T-helper 17 cell (primary cell): ENCODE measurements at places on chromosomes 1 and 21.

- no peak for DNase-seq
- no peaks in the 10 kb centered on the region for H3K4me1 ChIP-seq
- H3K4me3 ChIP-seq = no peak overlapping the region
Observed at GRCh38 chr1:80594013-80594412, 1206.7 kb upstream of the ADGRL2 start.

GRCh38 chr1:232983817-232984567, 33.6 kb downstream of the NTPCR start:
- H3K4me3 ChIP-seq = no peak overlapping the region
- peaks cover 5% of the 10 kb centered on the region for H3K36me3 ChIP-seq
- no peak for DNase-seq
- H3K27me3 ChIP-seq = no peaks in the 10 kb centered on the region
- peaks cover 3% of the 10 kb centered on the region for H3K4me1 ChIP-seq

DNA sequence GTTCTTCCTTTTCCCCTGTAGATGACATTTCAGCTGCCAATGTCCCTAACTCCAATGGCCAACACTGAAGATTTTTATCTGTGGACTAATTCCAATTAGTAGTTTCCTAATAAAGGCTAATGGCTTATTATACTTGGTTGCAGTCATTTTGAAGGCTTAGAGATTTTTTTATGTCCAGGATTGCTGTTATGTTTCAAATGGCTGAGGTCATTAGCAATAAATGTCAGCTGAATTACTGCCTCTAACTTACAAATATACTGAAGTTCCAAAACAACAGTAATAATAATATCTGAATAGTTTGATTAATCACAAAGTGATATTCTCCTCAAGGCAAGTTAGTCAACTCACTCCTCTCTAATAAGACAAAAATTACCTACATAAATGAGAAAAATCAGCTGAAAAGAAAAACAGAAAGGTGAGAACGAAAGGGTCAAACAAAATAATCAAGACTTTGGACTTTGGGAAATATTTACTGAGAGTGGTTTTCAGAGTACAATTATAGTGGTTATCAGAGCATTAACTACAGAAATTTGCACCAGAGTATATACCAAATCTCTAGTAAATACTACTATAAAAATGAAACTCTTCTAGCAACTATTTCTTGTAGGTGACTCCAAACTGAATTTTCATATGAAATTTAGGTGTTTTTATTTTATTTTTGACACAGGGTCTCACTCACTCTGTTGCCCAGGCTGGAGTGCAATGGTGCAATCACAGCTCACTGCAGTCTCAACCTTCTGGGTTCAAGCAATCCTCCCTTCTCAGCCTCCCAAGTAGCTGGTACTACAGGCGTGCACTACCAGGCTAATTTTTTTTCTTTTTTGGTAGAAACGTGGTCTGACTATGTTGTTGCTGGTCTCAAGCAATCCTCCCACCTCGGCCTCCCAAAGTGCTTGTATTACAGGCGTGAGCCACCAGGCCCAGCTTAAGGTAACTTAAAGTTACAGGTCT, 3.5 kb downstream of the ZZZ3 start:
- H3K4me3 ChIP-seq = no peak overlapping the region
- H3K27me3 ChIP-seq = no peaks in the 10 kb centered on the region
- no peak for DNase-seq
- peak overlapping the region; percentile 37 for H3K27ac ChIP-seq

- no peak for DNase-seq
- H3K36me3 ChIP-seq = peaks cover 5% of the 10 kb centered on the region
- peaks cover 63% of the 10 kb centered on the region for H3K4me1 ChIP-seq
Observed at GRCh38 chr1:8389958-8390535, 72.1 kb downstream of the SLC45A1 start.

- DNase-seq = no peak
- H3K27me3 ChIP-seq = peaks cover 97% of the 10 kb centered on the region
- H3K4me3 ChIP-seq = no peak overlapping the region
Observed at GRCh38 chr1:203121186-203122015, 6.1 kb upstream of the ADORA1 start.

DNA sequence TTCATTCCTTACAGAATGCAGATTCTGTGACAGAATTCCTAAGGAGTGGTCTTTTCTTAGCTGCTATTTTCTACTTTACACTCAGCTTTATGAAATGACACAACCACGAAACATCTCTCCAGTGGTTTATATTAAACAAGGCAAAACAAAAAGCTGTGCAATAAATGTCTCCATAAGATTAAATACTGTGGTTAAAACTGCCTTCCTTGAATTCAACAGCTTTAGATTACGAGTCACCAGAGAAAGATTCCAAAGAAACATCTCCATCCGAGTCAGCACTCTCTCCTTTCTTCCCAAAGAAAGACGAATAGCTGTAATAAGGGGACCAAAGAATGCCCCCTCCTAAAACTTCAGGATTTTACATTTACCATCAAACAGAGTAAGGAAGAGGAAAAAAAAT, 4.6 kb upstream of the C1orf87 start:
- peaks cover 2% of the 10 kb centered on the region for H3K4me1 ChIP-seq
- no peak for DNase-seq
- peaks cover 47% of the 10 kb centered on the region for H3K27me3 ChIP-seq
- H3K36me3 ChIP-seq = no peaks in the 10 kb centered on the region

- H3K36me3 ChIP-seq = no peaks in the 10 kb centered on the region
- H3K27ac ChIP-seq = no peak overlapping the region
- no peaks in the 10 kb centered on the region for H3K4me1 ChIP-seq
- H3K4me3 ChIP-seq = no peak overlapping the region
- no peak for DNase-seq
Observed at GRCh38 chr1:73909043-73909562, 288.9 kb downstream of the LRRIQ3 start.

DNA sequence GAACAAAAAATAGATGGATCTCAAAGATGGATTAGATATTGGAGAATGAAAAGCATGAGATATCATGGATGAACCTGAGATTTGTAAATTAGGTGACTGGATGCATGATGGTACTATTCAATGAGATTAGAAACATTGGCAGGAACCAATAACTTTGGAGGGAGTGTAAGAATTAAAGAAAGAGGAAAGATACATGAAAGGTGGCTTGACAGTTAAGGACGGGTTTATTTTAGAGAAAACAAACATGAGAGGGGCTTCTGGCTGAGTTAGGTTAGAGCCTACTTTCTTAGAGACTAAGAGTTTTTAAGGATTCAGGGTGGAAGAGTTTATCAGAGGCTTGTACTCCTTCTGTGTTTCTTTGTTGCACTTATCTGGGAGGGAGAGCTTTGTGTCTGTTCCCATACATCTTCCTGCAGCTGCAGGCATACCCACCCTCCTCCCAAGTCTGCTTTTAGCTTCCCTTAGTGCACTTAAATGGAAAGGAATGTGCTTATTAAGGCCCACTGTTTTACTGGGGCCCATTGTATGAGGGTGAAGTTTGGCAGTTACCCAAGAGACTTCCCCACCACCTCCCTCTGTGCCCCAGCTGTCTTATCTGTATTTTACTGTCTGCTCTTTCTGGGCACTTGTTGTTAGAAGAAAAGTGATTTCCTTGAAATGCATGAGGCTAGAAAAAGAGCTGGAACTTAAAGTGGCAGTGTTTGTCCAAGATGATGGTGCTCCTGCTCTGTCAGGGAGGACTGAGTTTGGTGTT, 26.1 kb upstream of the CR2 start:
- peaks cover 39% of the 10 kb centered on the region for H3K27me3 ChIP-seq
- H3K36me3 ChIP-seq = peaks cover 10% of the 10 kb centered on the region
- no peak overlapping the region for H3K27ac ChIP-seq
- no peak overlapping the region for H3K4me3 ChIP-seq
- H3K4me1 ChIP-seq = no peaks in the 10 kb centered on the region
- no peak for DNase-seq

DNA sequence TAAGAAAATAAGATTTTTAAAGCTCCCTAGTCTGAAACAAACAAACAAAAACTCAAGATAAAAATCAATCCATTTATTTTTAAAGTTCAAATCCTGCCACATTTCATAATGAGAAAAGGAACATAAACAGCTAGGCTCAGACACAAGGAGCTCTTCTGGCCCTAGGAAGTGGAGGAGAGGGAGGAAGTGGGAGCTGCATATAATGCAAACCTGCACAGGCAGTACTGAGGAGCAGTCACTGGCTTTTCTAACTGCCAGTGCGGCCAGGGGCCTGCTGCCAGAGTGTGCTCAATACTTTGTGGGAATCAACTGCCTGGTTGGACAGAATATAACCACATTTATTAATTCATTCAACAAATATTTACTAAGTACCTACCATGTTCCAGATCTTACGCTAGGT, 139.8 kb upstream of the SPATA6 start:
- no peak overlapping the region for H3K4me3 ChIP-seq
- H3K27ac ChIP-seq = no peak overlapping the region
- peaks cover 11% of the 10 kb centered on the region for H3K27me3 ChIP-seq
- no peak for DNase-seq
- H3K4me1 ChIP-seq = no peaks in the 10 kb centered on the region

GRCh38 chr1:68230484-68230802, 1.9 kb downstream of the WLS start:
- DNase-seq = no peak
- H3K27ac ChIP-seq = no peak overlapping the region
- H3K4me3 ChIP-seq = peak overlapping the region; percentile 58
- peaks cover 4% of the 10 kb centered on the region for H3K4me1 ChIP-seq
- peaks cover 55% of the 10 kb centered on the region for H3K27me3 ChIP-seq

- peaks cover 11% of the 10 kb centered on the region for H3K36me3 ChIP-seq
- H3K27ac ChIP-seq = no peak overlapping the region
- DNase-seq = no peak
- H3K27me3 ChIP-seq = no peaks in the 10 kb centered on the region
Observed at GRCh38 chr1:112911506-112912220, 44.3 kb downstream of the SLC16A1 start.

- H3K27me3 ChIP-seq = peaks cover 38% of the 10 kb centered on the region
- no peak for DNase-seq
- H3K27ac ChIP-seq = no peak overlapping the region
Observed at GRCh38 chr1:41438711-41439110, 45.8 kb downstream of the EDN2 start.

DNA sequence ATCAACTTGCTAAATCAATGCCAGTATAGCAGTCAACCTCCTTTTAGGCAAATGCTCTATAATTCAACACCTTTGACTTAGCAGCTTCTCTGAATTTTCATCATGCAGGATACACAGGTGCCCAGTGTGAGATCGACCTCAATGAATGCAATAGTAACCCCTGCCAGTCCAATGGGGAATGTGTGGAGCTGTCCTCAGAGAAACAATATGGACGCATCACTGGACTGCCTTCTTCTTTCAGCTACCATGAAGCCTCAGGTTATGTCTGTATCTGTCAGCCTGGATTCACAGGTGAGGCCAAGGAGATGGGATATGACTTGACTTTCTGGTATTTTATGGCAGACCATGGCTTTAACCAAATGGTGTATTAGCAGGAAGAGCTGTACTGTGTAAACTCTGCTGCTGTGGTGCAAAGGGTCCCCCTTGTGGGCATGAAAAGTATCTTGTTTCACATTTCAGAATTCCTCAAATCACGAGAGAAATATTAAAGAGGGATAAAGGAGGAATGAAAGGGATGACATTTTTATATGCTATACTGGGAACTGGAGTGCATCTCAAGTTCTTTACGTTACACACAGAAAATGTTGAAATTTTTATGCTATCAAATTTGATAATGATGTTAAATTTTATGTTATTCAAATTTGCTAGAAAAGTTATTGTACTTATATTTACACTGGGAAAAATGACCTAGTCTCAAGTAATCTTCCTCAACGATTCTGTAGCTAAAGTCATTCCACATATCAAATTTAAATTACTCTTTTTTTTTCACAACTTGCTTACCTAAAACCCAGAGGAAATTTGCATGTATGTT, 88.9 kb downstream of the CRB1 start:
- DNase-seq = no peak
- H3K36me3 ChIP-seq = no peaks in the 10 kb centered on the region
- peaks cover 2% of the 10 kb centered on the region for H3K4me1 ChIP-seq
- H3K4me3 ChIP-seq = no peak overlapping the region
- H3K27ac ChIP-seq = no peak overlapping the region

DNA sequence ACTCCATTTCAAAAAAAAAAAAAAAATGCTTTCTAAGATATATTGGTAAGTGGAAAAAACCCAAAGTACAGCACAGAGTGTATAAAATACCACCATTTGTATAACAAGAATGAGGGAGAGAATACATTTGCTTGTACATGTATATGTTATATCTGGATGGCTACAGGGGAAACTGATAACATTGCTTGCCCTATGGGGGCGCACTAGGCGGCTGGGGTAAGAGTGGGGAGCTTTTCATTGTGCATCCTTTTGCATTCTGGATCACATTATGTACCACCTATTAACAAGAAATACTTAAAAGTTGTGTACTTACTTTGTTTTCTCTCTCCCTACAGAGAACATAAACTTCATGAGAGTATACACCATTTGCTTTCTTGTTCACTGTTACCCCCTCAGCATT, 28.6 kb upstream of the OPRD1 start:
- H3K27ac ChIP-seq = no peak overlapping the region
- peaks cover 9% of the 10 kb centered on the region for H3K27me3 ChIP-seq
- peaks cover 19% of the 10 kb centered on the region for H3K4me1 ChIP-seq
- DNase-seq = no peak
- peaks cover under 1% of the 10 kb centered on the region for H3K36me3 ChIP-seq

DNA sequence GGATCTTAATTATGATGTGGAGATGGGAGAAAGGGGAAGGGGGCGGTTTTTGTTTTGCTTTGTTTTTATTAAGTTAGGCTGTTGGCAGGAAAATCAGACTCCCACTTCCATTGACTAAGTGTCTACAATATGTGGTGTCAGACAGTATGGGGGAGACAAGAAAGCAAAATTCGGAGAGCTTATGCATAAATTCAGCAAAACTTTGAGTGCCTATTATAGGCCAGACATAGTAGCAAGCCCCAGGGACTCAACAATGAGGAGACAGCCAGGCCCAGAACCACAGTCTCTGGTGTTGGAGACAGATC, 835 bp upstream of the TSPAN2 start:
- no peaks in the 10 kb centered on the region for H3K36me3 ChIP-seq
- peaks cover 41% of the 10 kb centered on the region for H3K4me1 ChIP-seq

DNA sequence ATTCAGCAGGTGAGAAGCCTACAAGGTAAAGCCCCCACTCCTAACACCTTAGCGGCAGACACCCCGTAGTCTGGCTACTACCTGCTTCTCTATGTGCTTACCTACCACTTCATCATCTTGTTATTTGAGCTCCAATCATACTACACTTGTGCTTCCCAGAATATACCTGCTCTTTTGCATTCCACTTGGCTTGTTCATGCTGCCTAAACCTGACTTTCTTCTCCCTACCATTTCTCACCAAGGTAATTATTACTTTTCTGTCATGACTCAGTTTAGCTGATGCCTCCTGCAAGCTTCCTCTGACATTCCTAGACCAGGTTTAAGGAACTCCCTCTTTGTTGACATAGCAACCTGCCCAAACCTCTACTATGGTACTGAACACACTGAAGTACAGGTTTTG, 495.6 kb upstream of the C1orf87 start:
- H3K36me3 ChIP-seq = no peaks in the 10 kb centered on the region
- H3K4me1 ChIP-seq = no peaks in the 10 kb centered on the region
- H3K4me3 ChIP-seq = no peak overlapping the region
- H3K27me3 ChIP-seq = peaks cover 6% of the 10 kb centered on the region
- no peak for DNase-seq

- H3K27me3 ChIP-seq = no peaks in the 10 kb centered on the region
- H3K4me1 ChIP-seq = peaks cover 26% of the 10 kb centered on the region
- DNase-seq = no peak
Observed at GRCh38 chr1:91799159-91799558, 86.8 kb downstream of the TGFBR3 start.
